ENCODE measurements at places on chromosomes 7 and 10. TPM values are rescaled to one million over a fixed set of nuclear protein-coding genes. Genes with fewer than 3 reads are reported as not detected.

The GHITM gene
- total RNA-seq, result 191 TPM

- no peak for DNase-seq
Observed at GRCh38 chr7:77537778-77538280, 734 bp downstream of the PTPN12 start.

DNA sequence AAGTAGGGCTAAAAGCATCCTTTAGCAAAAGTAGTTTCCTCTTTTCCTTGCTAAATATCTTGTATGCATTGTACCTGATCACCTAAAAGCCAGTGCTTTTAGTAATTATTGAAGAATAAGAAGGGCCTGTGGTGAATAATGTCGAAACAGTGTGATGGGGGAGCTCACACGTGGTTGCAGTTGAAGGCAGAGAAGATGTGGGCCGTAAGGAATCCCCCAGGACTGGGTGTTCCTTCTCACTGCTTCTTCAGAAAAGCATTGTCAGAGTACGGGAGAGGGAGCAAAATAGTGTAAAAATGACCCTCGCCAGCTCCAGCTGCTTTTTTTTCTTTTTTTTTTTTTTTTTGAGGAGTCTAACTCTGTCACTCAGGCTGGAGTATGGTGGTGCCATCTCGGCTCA lies 201.1 kb downstream of the NSUN6 start:
- no peak for DNase-seq

DNA sequence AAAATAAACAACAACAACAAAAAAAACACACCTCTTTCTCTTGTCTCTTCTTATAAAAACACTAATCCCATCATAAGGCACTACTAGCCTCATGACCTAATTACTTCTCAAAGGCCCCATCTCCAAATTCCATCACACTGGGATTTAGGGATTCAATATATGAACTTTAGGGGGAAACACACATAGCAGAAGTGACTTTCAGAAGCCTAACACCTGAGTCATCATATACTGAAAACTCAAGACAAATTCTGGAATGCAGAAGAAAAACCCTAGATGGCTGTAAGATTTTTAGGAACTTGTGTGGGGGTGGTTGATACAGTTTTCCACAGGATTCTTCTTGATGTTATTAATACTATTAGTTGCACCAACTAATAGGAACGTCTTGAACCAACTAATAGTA lies 33.7 kb upstream of the CSTF2T start:
- peak; percentile 21 for DNase-seq

- peak; percentile 32 for DNase-seq
Observed at GRCh38 chr7:132930881-132931280, 151.0 kb downstream of the CHCHD3 start.

- peak; percentile 34 for DNase-seq
Observed at GRCh38 chr7:152733286-152733934, 26.1 kb upstream of the ACTR3B start.

The MCU gene
- 37.1 TPM for total RNA-seq

The RADIL gene
- total RNA-seq, result 2.5 TPM

The LIPM gene
- not detected for total RNA-seq

The GDF2 gene
- not detected for total RNA-seq

- DNase-seq, result no peak
Observed at GRCh38 chr7:70573071-70573661, 558.8 kb upstream of the GALNT17 start.

GRCh38 chr7:80379034-80379982 lies 132.6 kb downstream of the GNAT3 start:
- peak; percentile 84 for DNase-seq

- DNase-seq, result no peak
Observed at GRCh38 chr7:1910827-1911226, 240.8 kb downstream of the ELFN1 start.

DNA sequence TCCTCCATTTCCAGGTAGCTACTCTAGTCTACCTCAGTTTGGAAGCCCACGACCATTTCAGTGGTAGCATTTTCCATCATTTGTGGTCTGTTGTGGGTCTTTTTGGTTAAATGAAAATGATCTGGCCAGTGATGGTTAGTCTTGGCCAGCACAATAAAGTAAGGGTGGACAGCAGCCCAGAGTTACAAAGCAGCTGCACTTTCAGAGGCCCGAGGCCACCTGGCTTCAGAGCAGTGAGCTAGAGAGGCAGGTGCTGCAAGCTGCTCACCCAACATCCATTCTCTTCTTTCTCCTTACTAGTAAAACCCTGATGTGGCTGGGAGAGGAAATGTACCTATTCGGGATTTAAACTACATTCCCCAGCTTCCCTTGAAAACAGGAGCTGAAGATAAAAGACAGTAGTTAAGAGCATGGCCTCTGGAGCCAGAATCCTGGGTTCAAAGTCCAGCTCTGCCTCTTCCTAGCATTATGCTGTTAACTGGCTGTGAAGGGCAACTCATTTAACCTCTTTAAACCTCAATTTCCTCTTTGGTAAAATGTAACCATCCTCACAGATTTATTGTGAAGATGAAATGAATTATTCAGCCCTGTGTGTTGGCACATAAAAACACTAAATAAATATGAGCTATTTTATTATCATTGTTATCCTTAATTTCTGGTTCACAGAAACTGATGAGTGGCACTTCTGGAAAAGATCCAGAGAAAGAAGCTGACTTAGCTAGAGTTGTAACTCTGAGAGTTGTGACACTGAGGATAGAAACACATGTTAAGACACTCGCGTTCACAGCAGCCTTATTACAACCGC lies 517.4 kb downstream of the PARD3 start:
- DNase-seq, result peak; percentile 55

The PTF1A gene
- total RNA-seq, result not detected

DNA sequence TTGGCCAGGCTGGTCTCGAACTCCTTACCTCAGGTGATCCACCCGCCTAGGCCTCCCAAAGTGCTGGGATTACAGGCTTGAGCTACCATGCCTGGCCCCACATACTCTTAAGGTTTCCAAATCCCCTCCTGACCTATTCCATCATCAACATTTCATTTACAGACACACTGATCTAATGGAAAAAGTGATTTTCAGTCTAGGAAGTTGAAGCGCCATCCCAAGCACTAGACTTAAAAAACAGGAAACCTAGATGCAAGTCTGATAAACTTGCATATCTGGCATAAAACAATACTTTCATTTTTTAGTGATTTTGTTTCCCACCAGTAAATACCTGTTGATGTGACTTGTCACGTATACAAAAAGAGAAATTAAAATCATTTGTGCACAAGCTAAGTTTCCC lies 44.0 kb downstream of the DNMBP start:
- no peak for DNase-seq

The PSMG3 gene
- 91.1 TPM for total RNA-seq

DNA sequence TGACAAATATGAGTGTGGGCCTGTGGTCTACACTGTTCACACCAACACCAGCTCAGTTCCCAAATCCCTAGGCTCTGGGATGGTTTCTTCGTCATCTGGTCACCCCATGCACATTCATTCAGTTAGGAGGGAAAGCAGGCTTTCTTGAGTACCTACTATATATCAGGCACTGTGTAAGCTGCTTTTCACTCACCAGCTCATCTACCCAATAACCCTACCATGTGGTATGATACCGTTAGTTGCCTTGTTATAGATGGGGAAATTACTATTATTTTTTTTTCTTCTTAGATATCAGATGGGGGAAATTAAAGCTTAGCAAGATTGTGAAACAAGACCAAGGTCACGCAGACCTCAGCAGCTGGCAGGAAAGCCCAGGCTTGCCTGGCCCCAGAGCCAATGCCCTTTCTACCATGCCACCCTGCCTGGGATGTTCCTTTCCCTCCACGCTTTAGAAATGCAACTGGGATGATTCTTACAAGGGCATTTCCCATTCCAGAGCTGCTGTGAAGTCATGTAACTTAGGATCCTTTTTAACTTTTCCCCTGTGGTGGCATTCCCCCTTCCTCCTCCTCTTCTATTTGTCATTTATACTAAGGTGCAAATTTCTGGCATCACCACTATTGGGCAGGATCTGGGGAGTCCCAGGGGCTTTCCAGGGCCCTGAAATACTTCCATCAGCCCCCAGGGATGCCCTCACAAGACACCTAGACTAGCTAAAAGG lies 93.1 kb upstream of the EFCAB10 start:
- DNase-seq, result peak; percentile 19

DNA sequence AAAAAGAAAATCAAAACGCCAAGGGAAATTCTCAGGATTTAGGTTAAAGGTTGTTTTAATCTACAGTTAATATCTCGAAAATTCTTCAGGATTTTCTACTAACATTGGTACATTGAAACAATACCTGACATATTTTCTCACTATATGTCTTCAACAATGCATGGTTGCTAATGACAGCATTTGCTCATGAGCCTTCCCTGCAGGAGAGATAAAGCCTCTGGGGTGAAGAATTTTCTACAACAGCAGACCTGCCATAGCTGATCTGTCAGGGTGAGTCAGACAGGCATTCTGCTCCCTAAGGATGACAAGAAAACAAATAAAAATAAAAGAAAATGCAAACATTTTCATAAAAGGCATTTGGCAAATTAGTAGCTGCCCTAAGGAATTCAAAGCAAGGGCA lies 11.7 kb upstream of the GPR37 start:
- peak; percentile 2 for DNase-seq

- DNase-seq, result no peak
Observed at GRCh38 chr10:59970396-59971368, 64.3 kb upstream of the CCDC6 start.

The FLNC gene
- 254 TPM for total RNA-seq

The STRIP2 gene
- total RNA-seq, result 100 TPM

DNA sequence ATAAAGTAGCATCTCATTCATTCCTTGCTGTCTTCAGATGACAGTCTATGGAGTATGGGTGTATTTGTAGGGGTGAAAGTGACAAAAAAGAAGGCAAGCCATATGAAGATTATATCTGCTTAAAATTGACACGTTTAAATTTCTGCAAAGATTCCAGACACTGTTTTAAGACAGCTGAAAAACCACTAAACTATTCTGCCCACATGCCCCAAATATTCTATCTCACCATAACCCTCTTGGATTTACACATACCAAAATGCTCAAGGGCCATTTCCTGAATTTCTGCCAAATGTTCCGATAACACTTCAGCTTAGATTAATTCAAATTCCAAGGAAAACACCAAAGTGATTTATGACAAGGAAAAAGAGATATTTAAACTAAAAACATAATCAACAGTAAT lies 99.9 kb upstream of the IL6 start:
- peak; percentile 78 for DNase-seq

GRCh38 chr7:81903115-81903514 lies 133.3 kb upstream of the HGF start:
- peak; percentile 20 for DNase-seq

The TMEM176B gene
- not detected for total RNA-seq

The SYT15B gene
- under 0.01 TPM for total RNA-seq

The SPAM1 gene
- not detected for total RNA-seq

DNA sequence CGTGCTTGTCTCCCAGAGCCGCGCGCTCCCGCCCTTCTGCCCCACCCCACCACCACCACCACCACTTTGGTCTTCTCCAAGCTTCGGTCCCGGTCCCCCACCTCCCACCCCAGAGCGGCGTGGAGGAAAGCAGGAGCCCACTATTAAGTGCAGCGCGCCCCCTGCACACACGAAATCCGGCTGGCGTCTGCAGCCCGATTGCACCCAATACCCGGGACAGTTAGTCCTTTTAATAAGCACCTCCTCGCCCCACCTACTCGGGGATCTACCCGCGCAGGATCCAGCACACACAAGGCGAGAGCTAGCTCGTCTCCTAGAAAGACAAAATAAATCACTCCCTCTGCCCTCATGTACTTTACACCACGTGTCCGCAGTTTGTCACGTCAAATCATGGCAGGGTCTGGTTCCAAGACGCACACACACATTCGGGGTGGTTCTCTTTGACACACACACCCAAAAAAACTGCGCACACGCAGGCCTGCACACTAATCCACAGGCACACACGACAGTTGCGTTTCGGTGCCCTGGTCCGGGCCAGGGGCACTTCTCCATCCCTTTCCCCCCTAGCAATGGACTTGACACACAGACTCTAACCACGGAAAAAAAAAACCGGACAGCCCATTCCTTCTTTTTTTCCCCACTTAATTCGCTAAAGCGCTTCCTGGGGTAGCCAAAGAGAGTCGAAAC lies 1.6 kb downstream of the SFMBT2 start:
- DNase-seq, result no peak

- DNase-seq, result peak; percentile 69
Observed at GRCh38 chr7:95921543-95921942, 149.2 kb downstream of the DYNC1I1 start.

DNA sequence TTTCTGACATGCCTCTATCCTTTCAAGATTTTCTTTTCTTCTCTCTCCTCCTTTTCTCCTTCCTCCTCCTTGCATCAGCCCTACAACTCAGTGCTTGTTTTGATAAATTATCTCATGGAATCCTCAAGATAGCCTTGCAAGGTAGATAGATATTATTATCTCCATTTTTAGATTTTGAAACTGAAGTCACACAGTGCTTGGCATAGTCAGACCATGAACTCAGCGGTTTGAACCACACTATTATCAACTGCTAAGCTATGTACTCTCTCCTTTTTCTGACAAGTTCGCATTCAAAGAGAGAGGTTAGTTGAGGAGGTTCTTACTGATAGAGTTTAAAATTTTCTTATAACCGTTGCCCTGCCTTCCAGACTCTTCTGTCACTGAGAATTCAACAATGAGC lies 79.1 kb downstream of the SUGCT start:
- DNase-seq, result no peak

DNA sequence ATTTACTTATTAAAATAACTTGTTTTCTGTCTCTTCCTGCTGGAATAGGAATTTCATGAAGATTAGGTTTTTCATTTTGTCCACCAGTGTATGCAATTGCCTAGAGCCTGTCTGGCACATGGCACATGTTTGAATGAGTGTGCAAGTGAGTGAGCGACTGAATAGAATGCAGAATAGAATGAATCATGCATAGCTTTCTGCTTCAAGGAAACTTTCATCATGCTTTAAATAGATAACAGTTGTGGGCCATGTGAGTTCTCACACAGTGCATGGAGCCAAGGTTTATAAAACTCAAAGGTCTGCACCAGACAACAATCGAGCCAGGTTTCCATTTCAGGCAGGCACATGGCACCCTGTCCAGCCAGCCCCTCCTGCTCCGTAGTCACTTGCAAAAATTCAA lies 74.2 kb upstream of the HECW1 start:
- no peak for DNase-seq

DNA sequence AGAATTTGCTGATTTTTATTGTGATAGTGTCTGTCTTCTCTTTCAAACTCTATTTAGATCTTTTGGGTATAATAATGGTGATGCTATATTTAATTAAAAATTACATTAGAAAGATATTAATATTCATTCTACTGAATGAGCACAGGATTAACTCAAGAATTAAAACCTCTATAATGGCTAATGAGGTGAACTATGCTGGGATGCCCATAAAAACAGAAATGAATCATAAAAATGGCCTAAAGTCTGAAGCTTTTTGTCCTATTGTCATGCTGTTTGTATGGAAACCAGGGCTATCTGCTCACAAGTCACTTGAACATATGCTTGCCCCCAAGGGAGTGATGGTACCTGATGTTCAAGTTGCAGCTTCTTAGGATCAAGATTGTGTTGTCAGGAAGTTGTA lies 76.2 kb upstream of the ICA1 start:
- no peak for DNase-seq

DNA sequence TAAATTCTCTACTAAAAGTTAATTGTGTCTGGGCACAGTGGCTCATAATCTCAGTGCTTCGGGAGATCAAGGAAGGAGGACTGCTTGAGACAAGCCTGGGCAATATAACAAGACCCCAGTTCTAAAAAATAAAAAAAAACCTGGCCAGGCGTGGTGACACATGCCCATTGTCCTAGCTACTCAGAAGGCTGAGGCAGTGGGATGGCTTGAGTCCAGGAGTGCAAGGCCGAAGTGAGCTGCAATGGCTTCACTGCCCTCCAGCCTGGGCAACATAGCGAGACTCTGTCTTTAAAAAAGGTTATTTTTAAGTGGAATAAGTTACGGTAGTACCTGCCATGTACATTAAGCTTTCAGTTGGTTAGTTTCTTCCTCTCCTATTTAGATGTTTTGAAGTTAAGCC lies 28.9 kb downstream of the CDK14 start:
- DNase-seq, result peak; percentile 33
